ENCODE measurements at places on chromosomes 5 and 9.

DNA sequence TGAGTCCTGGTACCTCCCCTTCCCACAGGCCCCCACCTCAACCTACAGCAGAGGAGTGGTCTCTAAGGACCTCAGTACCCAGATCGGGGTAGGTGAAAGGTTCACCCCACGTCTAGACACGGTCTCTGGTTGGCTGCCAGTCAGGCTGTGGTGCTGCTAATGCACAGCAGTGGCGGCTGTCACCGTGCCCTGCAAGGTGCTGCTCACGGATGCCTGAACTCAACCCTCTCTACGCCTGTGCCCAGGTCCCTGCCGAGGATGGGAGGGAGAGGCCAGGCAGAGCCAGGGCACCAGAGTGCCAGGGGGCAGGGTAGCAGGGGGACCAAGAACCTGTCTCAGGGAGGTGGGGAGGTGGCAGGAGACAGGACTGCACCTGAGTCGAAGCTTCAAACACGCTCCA lies 14.3 kb downstream of the IER5L start:
- no peak for DNase-seq

- no peak for DNase-seq
Observed at GRCh38 chr5:78899922-78900362, 85.2 kb downstream of the ARSB start.

DNA sequence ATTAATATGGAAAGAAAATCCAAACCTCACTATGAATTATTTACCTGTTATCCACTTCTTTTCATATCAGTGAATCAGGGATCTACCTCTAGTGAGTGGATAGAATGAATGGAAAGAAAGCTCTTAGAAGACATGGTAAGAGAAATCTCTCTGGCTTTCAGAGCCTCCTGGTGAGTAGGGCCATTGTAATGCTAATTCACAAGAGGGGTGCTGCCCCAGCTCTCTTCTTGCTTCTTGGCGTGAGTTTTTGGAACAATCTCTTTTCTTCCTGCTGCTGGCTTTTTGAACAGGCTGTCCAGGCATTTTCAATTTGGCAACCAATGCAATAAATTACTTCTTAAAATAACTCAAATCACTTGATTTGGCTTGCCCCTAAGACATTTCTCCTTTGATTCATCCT lies 49.9 kb upstream of the KCNN2 start:
- no peak for DNase-seq

DNA sequence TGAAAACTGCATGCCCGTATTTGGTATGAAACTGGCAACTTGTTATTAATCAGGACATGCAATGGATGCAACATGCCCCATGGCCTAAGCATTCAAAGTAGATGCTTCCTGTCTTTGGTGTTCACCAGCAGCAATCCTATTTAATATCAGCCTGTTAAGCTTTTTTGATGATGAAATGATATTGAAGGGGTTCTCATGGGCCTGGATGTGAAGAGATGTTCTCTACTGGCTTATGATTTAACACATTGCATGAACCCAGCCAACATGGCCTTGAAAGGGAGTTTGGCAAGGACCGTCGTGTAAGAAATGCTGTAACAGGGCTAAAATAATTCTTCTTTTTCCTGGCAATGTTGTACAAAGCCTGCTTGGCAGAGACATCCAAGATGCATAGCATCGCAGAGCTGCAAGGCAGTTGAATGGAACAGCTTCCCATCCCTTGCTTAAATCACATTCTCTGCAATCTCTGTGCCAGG lies 111.2 kb downstream of the SMARCA2 start:
- DNase-seq: no peak

GRCh38 chr9:32554107-32554506 lies 1.7 kb upstream of the TOPORS start:
- no peak for DNase-seq

DNA sequence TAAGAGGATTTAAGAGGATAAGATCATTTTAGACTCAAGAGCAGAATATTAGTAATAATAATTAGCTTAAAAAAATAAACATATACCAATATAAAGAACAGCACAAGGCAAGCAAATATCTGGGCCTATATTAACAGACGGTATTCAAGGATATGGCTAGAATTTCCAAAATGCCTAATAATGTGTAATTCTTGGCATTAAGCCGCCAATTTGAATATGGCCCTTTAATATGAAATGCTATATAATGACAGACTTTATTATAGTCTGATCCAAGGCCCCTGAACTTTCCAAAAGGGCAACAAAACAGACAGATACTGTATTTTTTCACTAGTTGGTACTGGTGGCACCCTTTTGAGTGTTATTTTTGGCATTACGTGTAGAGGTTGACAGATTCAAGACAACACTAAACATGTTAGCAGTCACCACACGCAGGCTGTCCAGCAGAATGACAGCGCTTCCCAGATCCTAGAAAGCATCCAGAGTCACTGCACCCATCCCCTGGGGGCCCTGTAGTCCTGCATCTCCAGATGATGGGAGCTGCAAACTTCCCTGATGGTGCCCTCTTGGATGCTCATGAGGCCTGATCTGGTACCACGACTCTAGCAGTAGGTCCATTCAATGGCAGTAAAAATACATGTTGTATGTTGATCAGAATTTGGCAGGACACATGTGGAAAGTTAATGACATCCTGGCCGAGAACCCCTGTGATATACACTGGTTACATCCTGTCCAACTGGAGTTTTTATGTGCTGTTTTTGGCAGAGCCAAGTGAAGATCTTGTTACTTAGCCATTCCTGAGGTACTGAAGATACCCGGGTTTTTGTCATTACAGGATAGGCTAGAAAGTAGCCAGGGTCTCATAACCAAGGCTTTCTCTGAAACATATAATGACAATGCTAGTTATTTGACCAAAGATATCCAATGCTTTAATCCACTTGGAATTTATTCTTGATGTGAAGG lies 1.7 kb upstream of the ABL1 start:
- DNase-seq: no peak

DNA sequence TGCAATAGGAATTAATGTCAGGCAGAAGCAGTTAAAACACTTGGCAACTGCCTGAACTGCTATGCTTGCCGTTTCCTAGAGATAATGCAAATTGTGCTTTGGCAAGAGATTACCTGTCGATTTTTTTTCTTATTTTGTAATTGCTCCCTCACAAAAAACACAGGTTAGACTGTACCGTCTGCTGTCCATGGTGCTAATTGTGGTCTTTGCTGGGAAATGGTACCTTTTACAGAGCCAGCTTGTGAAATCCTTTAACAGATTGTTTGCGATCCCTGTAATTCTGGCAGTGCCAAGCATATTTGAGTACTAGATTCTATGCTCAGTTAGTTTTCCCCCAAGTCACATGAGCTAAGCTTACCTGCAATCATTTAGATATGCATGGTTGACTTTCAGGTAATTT lies 2125.8 kb upstream of the WWC1 start:
- no peak for DNase-seq

GRCh38 chr9:3508078-3508431 lies 17.7 kb downstream of the RFX3 start:
- no peak for DNase-seq
